NCI-H748 treated with DMSO at 0.1 percent for 48 hours (cell line): ENCODE measurements at places on chromosomes 11 and 22.

GRCh38 chr22:41347066-41347859 is 34.5 kb upstream of the TEF start:
- DNase-seq: no peak

DNA sequence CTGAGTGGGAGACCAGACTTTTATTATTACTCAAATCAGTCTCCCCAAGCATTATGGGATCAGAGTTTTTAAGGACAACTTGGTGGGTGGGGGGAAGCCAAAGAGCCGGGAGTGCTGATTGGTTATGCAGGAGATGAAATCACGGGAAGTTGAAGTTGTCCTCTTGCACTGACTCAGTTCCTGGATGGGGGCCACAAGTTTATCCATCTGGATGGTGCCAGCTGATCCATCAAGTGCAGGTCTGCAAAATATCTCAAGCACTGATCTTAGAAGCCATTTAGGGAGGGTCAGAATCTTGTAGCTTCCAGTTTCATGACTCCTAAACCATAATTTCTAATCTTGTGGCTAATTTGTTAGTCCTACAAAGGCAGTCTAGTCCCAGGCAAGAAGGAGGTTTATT is 53.5 kb upstream of the LMO1 start:
- no peak for DNase-seq

GRCh38 chr22:49968313-49968830 is 7.8 kb downstream of the PIM3 start:
- DNase-seq: no peak

GRCh38 chr11:65107078-65107477 is 4.6 kb upstream of the TM7SF2 start:
- no peak for DNase-seq

GRCh38 chr11:20089796-20090653 is 70.2 kb downstream of the DBX1 start:
- peak; percentile 20 for DNase-seq
